Activated CD4-positive, alpha-beta T cell treated with anti-CD3 and anti-CD28 coated beads, Interleukin-2, amount 50 U/mL, for 48 hours (primary cell): ENCODE measurements at places on chromosomes 7 and 10.
A peak's percentile ranks its signal among the peaks of the same experiment; 100 is the strongest.

DNA sequence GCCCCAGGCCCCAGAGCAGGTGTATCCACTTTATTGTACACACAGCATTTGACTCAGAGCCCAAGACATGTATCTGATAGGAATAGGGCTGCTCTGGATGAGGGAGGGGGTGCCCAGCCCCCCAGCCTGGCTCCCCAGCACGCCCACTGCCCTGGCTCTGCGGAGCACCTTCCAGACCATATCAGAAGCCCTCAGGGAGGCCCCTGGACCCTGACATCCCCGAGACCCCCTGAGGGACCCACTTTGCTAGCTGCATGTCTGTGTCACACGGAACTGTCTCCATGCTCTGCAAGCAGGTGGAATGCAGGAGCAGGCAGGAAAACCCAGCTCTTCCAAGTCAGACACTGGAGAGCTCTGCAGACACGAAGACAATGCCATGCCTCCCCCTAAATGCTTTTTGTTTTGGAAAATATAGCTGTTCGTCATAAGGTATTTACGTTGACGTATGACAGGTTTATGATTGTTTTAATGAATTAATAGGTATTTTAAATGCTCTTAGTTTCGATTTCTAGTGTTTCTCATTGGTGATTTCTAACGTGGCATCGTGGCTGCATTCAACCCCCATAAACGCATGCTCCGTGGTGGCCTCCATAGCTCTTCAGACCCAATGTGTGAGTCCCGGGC lies 92.8 kb upstream of the INSIG1 start:
- DNase-seq: no peak

DNA sequence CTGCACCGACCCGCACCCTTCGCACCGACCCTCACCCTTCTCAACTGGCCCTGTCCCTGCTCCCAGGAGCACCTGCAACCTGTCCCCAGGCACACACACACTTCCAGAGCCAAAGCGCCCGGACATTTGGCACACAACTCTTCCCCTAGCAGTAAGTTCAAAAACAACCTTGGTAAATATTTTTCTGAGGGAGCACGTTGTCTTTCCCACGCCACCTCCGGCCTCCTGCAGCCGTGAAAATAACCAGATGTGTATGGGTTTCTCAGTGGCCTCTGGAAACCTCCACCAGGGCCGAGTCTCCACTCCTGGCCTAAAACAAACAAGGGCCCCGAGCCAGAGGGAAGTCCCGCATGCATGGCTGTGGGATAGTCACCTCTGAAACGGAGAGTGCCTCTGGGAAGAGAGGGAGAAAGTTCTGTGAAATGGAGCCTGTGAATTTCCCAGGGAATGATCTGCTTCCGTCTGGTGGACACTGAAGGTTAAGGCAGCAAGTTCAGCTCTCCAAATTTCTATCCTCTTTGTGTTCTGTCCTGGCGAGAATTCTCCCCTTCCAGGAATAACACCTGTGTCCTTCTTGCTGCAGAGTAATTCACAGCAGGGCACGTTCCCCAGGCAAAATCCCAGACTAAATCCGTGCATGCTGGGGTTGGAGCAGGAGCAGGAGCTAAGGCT lies 15.8 kb downstream of the PODXL start:
- no peak for DNase-seq

DNA sequence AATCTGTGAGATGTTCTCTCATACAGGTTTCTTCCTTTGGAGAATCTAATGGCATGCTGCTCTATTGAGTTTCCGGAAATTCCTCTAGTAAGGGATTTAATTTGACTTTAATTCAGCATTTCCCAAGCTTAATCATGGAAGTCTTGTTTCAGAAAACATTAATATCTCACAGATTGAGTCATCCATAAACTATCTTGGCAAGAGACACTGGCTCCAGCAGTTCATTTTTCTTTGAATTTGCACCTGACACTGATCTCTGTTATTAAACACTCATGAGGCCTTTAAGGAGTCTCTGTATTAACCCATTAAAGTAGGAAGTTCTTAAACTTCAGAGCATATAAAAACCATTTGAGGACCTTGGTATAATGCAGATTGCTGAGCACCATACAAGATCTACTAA lies 3.6 kb upstream of the ITGB8 start:
- DNase-seq: no peak

DNA sequence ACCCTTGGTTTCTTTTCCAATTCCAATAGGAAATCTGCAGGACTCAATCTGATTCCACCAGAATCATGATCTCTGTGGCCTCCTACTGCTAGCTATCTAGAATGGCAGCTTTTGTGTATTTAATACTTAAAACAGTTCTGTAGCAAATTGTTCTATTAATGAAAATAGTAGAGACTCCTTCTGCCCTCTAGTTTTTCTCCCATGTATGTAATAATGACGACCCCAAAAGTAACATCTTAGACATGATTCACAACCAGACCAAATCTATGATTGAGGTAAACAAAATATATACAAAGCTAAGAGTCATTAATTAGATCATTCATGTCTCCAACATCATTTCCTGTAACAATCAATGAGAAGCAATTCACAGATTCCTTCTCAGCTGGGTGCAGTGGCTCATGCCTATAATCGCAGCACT lies 259.1 kb upstream of the MKLN1 start:
- DNase-seq: no peak

DNA sequence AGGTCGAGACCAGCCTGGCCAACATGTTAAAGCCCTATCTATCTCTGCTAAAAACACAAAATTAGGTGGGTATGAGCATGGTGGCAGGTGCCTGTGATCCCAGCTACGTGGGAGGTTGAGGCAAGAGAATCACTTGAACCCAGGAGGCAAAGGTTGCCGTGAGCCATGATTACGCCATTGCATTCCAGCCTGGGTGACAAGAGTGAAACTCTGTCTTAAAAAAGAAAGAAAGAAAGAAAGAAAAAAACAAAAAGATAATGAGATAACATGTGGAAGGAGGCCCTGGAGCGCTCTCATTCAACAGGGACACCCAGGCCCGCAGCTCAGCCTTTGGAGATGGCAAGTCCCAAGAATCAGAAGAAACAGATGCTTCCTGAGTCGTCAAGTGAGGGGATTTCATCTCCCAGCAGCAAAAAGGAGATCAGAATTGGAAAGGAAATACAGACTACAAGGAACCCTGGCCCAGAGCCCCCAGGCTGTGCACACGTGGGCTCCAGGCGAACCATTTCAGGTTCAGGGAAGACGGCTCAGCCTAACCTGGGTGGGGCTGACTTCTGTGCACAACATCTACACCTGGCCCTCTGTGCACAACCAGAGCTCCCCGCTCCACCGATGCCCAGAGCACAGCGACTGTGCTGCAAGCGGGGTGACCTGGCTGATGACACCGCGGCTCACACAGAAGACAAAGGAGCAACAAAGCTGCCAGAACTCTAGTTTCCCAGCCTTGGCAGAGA lies 33.3 kb downstream of the GNA12 start:
- DNase-seq: no peak

GRCh38 chr7:44307301-44307900 lies 18.0 kb downstream of the CAMK2B start:
- no peak for DNase-seq

DNA sequence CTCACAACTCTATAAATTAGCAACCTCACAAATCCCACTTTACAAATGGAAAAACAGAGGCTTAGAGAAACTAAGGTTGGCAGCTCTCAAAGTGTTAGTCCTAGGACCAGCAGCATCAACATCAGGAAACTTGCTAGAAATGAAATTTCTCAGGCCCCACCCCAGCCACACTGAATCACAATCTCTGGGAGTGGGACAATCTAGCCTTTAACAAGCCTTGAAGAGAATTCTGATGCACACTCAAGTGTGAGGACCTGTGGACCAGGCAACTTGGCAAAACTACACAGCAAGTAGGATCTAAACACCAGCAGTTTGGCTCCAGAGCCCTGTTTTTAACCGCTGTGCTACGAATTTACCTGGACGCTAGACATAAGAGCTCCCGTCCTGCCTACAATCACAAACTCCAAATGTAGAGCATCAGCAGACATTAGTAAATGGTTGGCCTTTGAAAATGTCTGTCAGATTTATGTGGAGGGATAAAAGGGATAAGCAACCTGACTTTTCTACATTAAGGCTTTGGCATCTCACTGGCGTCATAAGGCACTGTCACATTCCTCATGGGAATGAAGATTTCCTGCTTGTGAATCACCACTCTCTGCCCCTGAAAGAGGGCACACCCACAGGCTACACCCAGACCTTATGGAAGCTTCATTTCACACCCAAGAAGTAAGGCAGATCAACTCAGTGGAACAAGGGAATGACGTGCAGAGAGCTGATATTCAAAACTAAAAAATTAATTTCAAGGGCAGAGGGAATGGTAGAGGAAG lies 34.5 kb downstream of the PPP1R3C start:
- DNase-seq: no peak

GRCh38 chr10:44682507-44682906 lies 228.6 kb upstream of the TMEM72 start:
- no peak for DNase-seq

DNA sequence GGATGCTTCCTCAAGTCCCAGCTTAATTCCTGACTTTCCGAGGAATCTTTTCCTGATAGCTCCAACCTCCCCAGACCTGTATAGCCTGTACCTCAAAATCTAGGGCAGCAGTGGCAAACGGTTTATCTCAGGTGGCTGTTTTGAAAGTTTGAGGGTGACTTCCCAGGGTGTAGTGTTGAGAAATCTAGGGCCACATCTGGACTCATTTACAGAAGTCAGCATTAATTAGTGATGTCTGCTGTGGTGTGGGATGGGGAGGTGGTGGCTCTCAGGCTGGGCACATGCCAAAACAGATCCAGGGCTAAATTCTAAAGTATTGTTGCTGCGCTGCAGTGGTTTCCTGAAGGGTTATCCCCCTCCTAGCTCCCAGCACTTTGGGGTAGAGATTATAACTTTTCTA lies 38.0 kb downstream of the UNC5B start:
- DNase-seq: no peak

DNA sequence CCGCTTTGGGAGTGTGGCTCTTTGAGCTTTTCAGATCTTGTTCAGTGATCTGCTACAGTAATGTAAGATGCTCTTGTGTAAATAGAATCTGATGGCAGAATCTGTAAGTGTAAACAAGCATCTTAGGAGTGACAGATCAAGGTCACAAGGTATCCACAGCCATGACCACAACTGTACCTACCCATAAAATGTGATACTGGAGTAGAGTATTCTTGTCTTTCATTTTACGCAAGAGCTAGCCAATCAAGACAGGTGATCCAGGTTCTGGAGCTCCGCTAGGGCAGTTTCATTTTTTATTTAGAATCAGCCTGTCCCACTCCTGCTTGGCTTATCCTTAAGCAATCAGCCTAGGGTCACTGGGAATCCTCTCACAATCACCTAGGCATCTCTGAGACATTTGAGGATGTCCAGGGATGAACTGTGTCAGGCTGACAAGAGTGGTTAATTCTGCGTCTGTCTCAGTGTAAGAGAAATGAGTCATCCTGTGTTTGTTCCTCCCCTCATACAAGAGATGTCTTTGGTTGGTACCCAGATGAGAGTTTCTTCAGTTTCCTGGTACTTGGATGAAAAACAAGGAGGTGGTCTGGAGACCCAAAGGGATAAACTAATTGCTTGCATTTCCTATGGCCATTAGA lies 13.6 kb downstream of the ZNF138 start:
- DNase-seq: no peak

DNA sequence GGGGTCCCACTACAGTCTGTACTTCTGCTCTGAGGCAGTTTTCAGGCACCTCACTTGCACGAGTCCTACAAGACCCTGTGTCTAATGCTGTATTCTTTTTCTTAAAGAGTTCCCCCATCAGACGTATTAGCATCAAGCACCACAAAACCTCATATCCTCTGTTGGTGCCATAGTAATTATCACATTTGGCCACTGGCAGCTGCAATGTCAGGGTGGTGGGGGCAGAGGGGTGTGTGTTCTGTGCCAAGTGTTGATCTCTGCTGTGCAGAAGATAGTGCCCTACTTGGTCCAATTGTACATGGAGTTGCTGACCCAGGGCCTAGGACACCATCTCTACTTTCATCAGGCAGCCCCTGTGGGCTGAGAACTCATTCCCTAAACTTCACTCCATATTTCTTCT lies 20.0 kb upstream of the JAZF1 start:
- no peak for DNase-seq

DNA sequence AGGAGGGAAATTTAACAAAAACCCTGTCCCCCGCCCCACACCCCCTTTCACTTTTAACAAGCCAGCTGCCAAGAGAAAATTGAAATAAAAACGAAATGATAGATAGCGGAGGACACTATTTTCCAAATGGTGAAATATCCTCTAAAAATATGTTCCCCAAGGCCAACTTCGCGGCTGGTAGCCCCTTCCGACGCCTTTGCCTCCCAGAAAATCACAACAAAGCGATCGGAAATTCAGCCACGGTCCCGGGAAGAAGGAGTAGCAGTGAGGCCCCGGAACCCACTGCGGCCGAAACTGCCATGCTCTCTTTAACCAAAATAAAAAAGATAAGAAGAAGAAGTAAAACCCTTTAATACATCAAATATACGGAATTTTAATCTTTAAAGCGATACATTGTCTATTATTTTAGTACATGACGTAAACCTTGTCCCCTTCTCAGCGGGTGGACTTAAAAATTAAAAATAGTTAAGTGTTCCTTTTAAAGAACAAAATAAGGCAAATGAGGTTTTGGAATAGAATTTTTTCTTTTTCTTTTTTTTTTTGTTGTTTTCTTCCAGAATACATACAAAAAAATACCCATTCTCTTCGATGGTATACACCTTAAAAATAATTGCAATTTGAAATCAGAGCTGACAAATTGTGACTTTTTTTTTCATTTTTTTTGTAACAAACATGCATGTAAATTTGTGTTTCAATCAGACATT lies 3.9 kb downstream of the ZNF503 start:
- no peak for DNase-seq

DNA sequence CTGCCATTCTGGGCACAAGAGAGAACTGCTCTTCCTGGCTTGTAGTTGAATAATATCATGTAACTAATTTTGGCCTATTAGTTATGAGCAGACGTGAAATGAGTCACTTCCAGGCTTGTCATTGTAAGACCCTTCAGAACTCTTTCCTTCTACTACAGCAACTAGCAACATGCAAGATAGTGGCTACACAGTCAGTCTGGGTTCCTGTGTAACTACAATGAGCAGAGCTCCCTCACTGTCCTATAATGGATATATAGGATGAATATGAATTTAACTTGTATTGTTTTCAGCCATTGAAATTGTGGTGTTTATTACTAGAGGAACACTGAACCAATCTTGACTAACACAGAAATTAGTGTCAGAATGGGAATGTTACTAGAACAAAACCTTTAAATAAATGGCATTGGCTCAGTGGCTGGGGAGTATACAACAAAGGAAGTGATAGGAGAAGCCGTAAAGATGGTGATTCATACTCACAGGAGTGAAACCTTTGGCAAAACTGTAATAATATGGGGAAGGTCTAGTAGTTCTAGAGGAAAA lies 2.9 kb upstream of the MTPN start:
- no peak for DNase-seq

- DNase-seq: peak; percentile 40
These were observed 1.5 kb upstream of the SFMBT2 start for GRCh38 chr10:7412237-7412927.

GRCh38 chr10:97843281-97843671 lies 6.4 kb upstream of the GOLGA7B start:
- no peak for DNase-seq
